Psoas muscle (tissue), 8 donors: ENCODE measurements at places on chromosomes 7 and 10.

DNA sequence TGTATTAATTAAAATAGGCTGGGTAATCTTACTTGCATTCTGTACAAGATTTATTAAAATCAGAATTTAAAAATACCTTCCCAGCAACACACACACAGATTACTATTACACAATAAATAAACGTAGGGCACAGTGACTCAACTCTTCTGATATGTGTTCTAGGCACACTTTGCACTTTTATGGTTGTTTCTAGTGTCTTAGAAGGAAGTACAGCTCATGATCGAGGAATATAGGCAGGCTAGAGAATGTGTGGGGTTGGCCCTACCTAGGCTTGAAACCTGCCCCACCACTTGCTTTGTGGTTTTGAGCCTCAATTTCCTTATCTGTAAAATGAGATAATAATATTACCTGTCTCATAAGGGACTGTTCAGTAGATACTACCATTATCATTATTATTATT, 30.5 kb downstream of the ARMC3 start:
- no peak for DNase-seq

DNA sequence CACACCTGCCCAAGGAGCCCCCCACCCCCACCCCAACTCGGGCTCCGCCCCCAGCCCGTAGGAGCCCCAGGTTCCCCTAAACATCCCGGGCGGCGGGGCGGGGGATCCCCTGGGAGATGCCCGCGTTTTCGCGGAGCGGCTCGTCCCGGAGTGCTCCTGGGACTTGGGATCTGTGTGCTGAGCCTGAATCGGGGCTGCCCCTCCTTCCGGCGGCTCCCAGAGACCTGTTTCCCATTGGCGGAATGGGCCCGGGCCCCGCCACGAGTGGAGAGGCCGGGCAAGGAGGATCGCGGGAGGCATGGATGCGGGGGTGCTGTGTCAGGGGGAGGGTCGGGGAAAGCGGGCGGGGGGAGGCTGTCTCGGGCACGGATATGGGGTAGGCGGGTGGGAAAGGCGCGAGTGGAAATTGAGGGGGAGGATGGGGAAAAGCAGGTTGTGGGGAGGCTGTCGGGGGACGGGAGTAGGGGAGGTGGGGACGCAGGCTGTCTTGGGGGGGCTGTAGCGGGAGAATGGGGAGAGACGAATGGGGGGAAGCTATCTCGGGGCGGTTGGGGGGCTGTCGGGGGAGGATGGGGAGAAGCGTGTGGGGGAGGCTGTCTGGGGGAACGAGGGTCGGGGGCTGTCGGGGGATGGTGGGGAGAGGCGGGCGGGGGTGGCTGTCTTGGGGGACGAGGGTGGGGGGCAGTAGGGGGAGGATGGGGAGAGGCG, 572 bp upstream of the BHLHA15 start:
- no peak for DNase-seq

GRCh38 chr10:62189131-62189530, 79.5 kb downstream of the RTKN2 start:
- no peak for DNase-seq

DNA sequence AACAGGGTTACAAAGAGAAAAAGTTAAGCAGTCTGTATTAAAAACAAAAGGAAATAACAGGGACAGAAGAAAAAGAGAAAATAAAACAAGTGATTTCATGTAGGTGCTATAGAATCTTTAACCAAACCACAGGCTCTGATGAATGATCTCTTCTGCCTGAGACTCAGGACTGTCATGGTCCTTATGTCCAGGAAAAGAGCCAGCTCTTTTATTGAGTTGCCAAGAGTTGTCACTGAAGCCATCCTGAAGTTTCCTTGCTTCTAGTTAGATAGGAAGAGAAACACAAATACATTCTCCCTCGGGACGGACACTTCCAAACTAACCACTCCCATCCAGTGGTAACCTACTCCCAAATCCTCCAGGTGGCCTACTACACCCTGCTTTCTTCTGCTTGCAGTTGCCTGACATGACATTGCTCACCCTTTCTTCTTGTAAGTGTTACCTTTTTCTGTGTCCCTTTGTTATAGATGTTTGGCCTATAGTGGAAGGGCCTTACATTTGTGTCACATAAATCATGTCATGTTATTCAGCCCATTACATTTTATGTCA, 346.7 kb downstream of the NRG3 start:
- no peak for DNase-seq

- DNase-seq = no peak
These were observed 38.1 kb upstream of the SEMA3A start for GRCh38 chr7:84232646-84233045.

DNA sequence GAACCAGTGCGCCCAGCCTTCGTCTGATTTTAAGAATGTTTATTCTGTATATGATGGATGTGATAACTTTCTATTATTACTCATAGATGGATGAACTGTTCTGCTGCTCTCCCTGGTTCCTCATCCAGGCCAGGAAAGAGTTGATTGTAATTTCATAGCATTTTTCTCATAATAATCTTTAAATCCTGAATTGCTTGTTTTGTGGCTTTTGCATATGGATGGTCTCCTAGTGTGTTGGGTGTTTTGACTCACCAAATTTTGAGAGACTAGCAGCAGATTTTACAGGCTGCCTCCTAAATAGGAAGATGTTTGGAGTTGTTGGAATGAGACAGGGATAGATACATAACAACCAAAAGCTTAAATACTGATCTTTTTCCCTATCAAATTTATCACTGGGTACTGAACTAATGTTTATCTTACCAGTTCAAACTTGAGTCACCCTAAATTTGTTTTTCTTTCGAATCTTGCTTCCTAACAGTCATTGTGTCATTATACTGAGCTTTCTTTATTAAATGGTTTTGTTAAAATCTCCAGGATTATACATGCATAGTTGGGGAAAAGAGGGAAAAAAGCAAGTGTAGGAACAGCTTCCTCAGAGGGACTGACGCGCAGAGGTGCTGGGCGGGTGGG, 106.0 kb upstream of the GATA3 start:
- no peak for DNase-seq

DNA sequence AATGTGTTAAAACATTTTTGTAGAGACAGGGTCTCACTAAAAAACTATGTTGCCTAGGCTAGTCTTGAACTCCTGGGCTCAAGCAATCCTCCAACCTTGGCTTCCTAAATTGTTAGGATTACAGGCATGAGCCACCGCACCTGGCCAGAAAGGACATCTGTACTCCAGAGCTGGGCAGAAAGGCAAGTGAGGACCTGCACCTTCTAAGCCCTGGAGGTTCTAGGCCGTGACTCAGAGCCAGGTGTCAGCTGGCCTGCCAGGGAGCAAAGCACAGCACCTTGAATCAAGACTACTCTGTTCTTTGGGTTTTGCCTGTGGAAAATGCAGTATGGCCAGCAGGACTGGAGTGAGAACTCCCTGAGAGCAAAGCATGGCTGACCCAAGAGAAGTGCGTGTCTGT, 396.5 kb downstream of the ADRA2A start:
- no peak for DNase-seq

DNA sequence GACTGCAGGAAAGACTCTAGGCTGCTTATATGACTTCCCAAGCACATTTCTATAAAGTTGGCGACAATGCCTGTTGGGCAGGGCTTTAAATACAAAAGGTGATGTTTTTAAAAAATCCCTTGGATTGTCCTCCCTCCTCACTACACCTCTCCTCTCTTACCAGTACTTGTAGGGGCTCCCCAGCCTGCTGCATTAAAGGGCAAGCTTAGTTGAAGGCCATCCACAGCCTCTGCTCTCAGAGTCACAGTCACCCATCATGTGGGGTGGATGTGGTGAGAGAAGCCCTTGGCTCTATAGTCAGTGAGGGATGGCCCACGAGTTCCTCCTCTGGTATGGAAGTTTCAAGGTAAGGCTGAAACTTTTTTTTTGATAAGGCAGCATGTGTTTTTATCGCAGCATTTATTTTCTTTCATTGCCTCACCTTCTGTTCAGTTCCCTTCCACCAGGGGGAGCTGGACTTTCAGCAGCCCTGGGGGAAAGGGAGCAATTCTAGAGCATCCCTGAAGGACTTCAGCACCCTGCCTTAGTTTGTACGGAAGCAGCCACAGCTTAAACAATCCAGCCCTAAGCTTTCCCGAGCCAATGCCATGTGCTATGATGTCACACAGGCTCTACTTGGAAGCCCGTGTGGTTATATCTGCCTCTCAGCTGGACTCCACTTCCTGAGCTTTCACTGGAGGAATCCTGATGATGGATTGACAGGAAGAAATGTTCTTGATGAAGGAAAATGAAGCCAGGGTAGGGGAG, 131.9 kb downstream of the CALCR start:
- DNase-seq = no peak

- no peak for DNase-seq
These were observed 30.2 kb upstream of the CXCL12 start for GRCh38 chr10:44415121-44415520.

GRCh38 chr7:18806177-18806576, 310.6 kb downstream of the HDAC9 start:
- DNase-seq = no peak

DNA sequence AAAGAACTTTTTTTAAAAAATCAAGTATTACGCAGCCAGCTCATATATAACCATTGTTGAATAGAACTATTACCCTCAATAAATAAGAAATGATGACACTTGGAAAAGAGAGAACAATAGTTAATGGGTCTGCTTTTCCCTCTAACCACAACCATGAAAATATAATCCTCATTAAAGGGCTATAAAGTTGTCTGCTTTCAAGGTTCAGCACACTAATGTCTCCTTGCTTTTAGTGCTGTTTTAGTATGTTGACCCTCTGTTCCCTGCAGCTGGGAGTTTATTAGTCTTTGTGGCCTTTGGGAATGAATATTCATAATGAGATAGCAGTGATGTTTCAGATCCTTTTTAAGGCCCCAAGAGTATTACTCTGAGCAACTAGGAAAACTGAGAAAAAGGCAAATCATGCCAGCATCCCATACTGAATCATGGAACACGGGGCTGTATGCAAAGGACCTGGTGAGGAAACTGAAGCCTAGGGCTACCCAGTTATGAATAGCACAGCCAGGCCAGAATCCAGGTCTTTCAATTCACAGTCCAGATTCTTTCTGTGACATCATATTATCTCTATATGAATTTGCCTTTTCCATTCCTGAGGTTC, 332.0 kb upstream of the LRGUK start:
- no peak for DNase-seq

- no peak for DNase-seq
These were observed 29.1 kb downstream of the LRRC18 start for GRCh38 chr10:48910548-48910947.

DNA sequence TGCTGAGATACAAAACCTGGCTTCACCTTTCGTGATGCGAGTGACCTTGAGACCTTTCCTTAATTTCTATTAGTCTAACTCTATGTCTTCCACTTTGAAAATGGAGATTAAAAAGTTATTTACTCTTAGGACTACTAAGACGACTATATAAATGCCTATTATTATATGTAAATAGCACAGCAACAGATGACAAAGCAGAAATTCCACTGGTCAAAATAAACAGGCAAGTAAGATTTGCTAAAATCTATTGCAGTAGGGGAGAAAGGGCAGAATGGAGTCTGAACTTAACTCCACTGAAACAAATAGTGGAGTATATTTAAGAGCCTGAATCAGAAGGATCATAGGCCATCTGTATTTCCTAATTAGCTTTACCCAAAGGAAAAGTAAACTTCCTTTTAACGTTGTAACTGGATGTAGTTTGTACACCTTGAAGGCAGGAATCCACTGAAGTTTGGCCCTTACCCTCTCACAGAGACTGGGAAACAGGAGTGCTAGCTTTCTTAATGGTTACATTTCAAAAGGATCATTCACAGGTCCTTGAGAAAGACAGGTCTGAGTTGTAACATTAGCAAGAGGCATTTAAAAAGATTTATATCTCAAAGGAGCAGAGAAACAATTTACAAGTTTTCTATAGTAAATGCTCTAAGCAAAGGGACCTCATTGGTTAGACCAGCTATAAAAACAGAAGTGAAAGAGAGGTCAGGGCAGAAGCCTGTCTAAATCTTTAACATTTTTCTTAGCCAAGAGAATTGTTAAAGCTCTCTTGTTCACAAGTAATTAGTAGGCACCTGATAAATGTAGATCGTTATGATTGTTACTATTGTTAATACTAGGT, 332.5 kb downstream of the ZWINT start:
- no peak for DNase-seq

DNA sequence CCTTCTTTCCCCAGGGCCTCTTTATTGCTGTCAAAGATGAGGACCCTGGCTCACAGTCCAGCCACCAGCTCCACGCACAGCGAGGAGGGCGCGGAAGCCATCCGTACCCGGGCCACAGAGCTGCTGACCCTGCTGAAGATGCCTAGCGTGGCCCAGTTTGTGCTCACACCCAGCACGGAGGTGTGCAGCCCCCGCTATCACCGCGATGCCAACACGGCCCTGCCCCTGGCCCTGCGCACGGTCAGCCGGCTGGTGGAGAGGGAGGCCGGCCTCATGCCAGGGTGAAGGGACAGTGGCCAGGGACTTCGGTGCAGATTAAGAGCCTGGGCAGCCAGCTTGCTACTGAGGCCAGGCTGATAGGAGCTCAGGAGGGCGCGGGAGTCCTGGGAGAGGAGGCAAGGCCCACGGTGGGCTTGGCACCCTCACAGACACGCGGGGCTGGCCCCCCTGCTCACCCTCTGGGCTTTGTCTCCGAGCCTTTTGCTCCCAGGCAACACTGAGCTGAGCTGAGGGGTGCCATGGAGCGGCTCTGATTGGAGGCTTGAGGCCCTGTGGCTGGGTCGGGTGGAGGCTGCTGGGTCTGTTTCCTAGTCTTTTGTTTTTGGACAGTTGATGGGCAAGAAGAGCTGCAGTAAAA, 15.8 kb downstream of the AP5Z1 start:
- no peak for DNase-seq

DNA sequence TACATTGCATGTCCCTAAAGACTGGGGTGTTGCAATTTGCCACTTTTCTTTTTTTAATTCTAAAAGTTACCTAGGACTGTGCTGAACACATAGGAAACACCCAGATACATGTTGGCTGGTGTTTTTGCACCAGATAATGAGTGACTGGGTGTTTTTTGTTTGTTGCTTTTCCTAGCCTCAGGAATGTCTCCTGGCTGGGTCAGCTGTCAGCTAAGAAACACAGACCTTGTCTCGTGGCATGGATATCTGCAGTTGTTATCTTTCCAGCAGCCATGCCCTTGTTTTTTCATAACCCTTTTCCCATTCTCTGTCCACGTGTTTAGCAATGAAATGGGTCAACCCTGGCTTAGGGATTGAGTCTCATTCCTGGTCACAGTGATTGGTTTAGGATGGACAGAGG, 433.9 kb upstream of the ZMIZ1 start:
- no peak for DNase-seq

- DNase-seq = no peak
These were observed 31.6 kb upstream of the ITGB8 start for GRCh38 chr7:20299145-20299544.

DNA sequence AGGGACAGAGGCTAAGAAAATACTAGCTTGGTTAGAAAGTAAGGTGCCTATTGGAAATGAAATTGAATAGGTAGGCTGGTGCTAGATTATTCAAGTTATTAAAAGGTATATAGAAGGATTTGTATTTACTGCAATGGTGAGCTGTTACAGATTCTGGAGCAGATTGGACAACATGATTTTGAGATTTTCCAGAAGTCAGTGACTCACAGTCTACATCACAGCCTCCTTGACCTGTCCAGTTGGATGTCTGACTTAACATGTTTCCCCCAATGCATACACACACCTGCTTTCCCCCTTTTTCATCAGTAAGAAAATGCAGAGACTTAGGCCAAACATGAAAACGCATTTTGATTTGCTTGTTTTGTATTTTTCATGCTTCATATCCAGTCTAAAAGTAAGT, 33.4 kb downstream of the STARD3NL start:
- no peak for DNase-seq
